A172 (cell line): ENCODE measurements at places on chromosomes 3 and 15.

DNA sequence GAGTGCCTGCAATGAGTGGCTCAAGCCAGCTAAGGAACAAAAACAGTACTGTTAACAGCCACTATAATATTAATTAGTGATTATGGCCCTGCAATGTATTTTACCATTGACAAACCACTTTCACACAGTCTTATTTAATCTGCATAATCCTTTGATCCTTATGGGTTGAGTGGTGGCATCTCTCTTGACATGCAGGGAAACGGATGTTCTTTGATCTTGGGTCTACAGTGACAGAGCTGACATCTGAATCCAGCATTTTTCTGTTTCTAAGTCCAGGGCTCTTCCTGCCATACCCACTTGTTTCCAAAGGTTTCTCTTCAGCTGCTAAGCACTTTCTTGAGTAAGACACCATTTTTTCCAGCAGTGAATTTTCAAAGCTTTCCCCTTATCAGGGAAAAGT is 277.7 kb upstream of the ROPN1 start:
- DNase-seq = no peak

GRCh38 chr3:5499404-5499803 is 311.9 kb downstream of the EDEM1 start:
- DNase-seq = no peak

- DNase-seq = no peak
Measured at GRCh38 chr3:77197408-77197807, 157.5 kb downstream of the ROBO2 start.

DNA sequence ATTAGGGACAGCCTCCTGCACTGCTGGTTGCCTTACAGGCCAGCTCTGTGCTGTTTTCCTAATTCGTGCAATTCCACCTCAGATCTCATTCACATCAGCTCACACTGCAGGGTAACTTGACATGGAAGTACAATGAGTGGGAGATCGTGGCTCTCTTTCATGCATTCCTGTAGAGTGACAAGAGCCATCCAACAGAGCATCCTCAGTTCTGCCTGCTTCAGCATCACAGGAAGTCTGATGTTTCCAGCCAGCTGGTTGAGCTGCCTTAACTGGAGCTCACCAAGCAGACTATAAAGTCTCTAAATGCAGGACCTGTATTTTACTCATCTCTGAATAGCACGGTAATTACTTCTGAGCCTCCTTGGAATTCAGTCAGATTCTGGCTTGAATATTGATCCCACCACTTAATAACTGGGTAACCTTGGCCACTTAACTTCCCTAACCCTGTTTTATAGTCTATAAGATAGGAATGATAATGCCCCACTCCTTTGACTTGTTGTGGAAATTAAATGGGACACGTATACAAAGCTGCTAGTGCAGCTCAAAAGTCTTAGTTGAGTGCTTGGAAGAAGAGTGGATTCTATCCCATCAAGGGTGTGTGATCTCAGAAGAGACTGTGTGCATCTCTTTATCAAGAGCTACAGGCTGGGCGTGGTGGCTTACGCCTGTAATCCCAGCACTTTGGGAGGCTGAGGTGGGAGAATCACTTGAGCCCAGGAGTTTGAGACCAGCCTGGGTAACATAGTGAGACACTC is 1.4 kb upstream of the DIS3L start:
- DNase-seq = no peak

DNA sequence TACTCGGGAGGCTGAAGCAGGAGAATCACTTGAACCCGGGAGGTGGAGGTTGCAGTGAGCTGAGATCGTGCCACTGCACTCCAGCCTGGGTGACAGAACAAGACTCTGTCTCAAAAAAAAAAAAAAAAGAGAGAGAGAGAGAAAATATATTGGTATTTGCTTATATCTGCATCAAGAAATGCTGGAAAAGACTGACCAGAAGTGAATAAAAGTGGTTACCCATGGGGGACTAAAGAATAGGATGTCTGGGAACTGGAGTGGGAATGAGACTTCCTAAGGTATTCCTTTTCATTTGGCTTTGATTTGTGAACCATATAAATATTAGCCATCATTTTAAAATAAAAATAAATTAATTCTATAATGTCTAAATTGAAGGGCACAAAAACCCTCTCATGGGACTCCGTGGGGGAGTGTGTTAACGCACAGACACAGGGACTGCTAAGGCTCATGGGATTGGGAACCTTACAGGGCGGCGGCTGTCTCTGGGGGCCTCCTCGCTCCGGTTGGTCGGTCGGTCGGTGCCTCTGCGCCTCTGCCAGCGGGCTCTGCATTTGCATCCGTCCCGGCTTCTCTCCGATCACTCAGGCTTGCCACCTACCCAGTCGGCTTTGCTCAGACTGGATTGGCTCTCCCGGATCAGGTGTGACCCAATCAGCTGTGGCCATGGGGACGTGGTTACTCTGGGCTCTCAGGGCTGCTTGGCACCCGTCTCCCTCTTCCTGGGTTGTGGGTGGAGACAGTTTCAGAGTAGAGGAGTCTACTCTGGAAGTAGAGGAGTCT is 12.7 kb upstream of the TSPAN3 start:
- no peak for DNase-seq

GRCh38 chr3:6567241-6567640 is 293.7 kb upstream of the GRM7 start:
- DNase-seq = no peak

- DNase-seq = no peak
Measured at GRCh38 chr15:86875067-86875466, 795.4 kb downstream of the AGBL1 start.

DNA sequence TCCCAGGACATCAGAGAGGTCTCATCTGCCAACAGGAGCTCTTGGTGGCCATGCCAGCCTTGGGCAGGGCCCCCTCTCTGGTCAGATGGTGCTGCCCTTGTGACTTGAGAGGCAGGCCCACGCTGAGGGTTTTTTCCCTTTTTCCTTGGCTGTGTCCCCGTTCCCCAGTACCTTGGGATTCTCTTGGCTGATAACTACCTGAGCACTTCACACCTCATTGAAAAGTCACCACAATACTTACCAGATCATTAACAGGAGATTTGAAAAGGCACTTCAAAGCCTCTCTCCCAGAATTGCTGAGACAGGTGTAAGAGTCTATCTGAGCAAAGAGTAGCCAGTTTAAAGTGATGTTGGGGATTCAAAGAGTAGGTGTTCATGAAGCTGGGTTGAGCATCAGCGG is 15.1 kb upstream of the TMEM158 start:
- no peak for DNase-seq

DNA sequence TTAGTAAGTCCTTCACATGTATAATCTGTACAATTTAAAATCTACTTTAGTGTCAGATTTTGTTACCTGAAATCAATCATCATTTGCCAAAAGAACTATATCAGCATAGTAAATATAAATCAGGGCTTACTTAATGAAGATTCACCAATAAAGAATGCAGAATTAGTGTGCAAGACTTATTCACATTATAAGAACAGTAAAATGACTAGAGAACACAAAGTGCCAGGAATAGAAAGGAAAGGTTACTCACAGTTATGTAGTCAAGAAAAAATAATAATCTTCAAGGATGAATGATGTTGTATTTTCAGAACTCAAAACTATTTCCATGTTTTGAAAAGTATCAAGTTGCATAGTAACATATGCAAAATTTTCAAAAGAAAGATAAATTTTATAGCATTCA is 891.9 kb downstream of the ROBO1 start:
- DNase-seq = no peak

GRCh38 chr3:71525391-71525790 is 58.1 kb downstream of the FOXP1 start:
- DNase-seq = no peak

GRCh38 chr15:45728641-45729040 is 93.8 kb downstream of the SQOR start:
- no peak for DNase-seq

GRCh38 chr3:125594125-125594524 is 1.2 kb downstream of the OSBPL11 start:
- no peak for DNase-seq

DNA sequence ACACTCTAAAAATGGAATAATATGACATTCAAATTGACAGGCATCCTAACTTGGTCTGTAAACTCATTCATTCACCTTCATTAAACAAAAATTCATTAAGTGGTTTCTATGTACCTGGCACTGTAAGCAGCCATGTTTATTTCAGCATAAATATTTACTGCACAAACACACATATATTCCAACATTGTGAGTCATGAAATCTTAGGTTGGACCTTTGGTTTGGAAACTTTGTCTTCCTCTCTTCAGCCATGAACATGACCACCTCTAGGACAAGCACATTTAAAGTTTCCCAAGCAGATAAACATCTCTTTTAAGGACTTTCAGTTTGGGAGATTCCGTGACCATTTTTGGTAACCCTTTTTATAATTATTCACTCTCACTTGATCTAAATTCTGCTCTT is 131.8 kb downstream of the TPRG1 start:
- no peak for DNase-seq

GRCh38 chr3:62672270-62672987 is 202.8 kb downstream of the CADPS start:
- no peak for DNase-seq

DNA sequence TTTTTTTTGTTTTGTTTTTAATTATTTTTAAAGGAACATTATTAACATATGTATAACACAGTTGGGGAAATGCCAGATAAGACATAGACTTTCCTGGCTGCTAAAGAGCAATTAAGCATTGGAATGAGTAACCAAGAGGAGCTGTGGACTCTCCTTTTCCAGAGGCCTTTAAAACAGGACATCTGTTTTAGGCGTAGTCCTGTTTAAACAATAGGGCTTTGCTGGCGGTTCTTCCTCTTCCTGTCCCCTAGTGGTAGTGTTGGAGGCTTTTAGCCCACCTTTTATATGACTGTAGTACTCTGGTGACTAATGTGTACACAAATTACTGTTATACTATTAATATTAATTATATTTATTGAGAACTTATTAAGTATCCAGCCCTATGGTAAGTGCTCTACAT is 81.9 kb downstream of the PPARG start:
- peak; percentile 31 for DNase-seq

GRCh38 chr3:104564045-104564643 is 802.6 kb upstream of the ALCAM start:
- peak; percentile 63 for DNase-seq

- peak; percentile 27 for DNase-seq
Measured at GRCh38 chr3:163327086-163327485, 1751.2 kb downstream of the SI start.

- no peak for DNase-seq
Measured at GRCh38 chr3:182583545-182583944, 209.8 kb upstream of the ATP11B start.
